ENCODE measurements at places on chromosomes 2 and 18.

DNA sequence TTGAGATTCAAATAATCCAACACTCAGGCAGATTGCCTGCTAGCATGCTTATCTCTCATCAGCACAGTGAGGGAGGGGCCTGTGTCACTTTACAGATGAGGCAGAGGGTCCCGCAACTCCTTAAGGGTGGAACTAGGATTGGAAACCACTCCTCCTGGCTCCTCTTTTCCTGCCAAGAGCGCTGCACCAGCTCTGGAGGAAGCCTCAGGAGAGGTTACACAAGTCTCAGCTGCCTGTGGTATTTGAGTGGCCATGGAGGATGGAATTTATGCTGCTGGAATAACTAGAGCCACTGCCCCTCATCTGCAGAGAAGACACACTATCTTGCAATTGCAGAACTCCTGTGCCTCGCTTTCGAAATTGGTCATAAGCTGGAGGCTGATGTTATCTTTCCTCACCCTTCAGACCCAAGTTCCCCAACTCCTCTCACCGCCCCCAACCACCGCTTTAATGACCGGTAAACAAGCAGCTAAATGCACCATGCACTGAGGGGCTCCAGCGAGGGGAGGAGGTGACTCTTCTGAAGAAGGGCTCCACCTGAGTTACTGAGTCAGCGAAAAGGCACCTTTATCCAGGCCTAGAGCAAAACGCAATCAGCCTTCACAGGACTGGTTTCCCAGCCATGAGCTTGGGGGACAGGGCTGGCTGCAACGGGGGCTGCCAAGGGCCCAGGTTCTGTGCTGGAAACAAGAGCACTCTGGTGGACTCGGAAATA, 245.8 kb downstream of the SOX11 start:
- DNase-seq = no peak

DNA sequence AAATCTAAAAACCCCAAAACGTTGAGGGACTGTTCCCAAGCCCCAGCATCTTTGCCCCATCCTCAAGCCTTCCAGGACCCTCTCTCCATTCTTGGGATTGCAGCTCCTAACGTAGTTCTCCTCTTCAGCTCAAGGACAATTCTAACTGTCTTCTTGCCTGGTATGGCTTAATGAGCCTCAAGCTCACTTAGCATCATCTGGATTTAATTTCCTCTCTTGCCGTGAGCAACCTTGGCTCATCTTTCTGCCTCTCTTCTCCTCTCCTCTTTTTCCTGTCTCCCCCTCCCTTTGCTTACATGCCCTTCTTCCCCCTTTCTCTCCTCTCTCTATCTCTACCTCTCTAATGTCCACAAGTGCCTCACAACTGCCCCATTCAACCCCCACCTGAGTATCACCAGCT, 44.2 kb downstream of the TACR1 start:
- no peak for DNase-seq

GRCh38 chr2:188813857-188814256, 160.3 kb upstream of the COL3A1 start:
- no peak for DNase-seq

DNA sequence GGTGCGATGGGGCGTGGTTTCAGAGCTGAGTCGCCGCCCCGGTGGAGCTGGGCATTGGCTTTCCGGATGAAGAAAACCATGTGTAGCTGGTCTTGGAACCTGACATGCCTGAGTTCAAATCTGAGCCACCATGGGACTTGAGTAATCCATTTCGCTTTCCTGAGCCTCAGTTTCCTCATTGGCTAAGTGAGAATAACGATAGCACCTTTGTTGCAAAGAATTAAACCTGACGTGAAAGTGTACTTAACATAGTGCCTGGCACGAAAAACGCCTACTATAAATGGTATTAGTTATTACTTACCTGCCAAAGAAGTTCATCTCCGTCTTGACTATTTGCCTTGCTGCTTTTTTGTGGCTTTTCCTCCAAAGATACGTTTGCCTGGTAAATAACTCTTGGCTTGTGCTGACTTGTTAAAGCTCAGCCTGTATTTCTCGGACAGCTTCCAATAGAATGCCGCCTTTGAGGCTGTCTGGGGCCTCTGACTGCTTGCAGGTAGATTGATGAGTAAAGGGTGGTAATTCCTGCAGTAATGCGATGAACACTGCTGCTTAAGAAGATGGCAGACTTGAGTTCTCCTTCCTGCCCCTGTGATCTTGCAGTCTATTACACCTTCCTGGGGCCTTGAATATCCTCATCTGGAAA, 1.3 kb downstream of the CDCA7 start:
- no peak for DNase-seq

GRCh38 chr2:76687923-76688322, 834.3 kb downstream of the LRRTM4 start:
- DNase-seq = no peak

- DNase-seq = no peak
These were observed 2.7 kb upstream of the TNS1 start for GRCh38 chr2:218005486-218005885.

DNA sequence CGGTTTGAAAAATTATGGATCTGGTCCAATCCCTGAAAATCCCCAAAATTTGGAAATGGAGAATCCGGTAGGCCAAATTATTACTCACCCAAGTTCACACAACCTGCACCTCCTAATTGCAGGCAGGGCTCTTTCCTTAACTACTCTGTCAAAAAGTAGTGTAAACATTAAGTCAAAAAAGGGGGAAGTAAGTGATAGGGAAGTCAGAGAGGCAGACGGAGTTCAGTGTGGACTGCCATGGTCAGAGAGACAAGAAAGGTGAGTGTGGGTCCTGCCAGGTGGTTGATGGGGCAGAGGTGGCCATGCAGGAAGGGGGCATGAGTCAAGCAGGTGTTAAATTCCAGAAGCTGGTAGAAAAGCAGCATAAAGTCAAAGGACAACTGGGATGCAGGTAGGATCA, 104.7 kb upstream of the STPG4 start:
- no peak for DNase-seq

DNA sequence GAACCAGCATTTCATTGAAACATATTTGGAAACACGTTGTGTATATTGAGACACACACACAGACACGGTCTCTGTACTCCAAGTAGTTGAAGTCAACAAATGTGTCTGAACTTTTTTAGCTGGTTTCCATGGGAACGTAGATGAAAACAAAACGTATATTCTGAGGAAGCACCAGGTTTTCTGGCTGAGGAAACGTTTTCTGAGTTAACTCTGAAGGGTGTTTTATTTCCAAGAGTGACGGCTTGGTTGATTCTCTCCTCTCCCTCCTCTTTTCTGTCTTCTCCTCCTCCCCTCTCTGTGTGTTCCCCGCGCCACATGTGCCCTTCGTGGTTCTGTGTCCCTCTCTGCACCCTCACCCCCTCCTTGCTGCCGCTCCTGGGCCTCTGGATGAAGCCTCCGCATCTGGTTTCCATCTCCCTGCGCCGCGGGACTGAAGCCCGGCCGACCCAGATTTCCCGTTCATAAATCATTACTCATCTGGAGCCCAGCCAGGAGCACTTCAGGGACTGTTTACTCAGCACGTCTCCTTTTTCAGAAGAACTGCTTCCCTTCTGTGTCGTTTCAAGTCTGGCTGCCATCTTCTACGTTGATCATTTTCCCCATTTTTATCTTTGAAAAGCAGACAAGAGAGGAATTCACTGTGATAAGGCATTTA, 122.7 kb downstream of the COL6A3 start:
- DNase-seq = peak; percentile 15

GRCh38 chr2:12284487-12284886, 432.2 kb upstream of the TRIB2 start:
- DNase-seq = no peak

DNA sequence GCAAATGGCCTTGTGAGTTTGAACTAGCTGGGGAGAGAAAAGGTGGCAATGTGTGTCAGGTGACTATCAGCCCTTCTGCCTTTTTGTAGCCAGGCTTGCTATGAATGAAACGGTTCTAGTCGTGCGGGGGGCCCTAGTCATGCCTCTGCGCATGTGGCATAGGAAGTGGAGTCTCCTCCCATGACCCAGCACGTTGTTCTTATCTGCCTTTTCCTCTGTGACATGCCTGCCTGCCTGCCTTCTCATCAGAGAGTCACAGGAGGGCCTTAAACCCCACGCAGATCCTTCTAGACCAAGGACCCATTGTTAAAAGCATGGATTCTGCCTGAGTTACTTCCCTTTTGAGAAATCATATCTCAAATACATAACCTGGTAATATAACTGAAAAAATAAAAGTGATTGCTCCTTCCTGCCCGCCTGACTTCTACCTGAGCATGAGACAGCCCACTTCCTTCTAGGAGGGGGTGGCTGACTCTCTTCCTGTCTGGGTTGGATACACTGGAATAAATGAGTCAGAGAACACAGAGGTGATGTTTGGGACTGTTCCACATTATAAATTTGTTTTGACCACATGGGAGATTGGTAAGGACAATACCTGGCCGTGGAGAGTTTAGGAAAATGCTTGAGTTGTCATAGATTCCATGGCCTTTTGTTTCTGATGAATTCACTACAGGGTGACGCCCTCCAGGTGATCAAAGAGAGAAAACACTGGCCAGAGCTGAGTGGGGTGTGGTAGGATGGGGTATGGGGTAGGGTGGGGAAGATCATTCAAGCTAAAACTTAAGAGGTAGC, 49.8 kb downstream of the FBLN7 start:
- DNase-seq = peak; percentile 83

GRCh38 chr2:28389399-28390240, 3.0 kb upstream of the FOSL2 start:
- DNase-seq = no peak

- no peak for DNase-seq
These were observed 327.6 kb downstream of the NCKAP5 start for GRCh38 chr2:133240491-133241223.

DNA sequence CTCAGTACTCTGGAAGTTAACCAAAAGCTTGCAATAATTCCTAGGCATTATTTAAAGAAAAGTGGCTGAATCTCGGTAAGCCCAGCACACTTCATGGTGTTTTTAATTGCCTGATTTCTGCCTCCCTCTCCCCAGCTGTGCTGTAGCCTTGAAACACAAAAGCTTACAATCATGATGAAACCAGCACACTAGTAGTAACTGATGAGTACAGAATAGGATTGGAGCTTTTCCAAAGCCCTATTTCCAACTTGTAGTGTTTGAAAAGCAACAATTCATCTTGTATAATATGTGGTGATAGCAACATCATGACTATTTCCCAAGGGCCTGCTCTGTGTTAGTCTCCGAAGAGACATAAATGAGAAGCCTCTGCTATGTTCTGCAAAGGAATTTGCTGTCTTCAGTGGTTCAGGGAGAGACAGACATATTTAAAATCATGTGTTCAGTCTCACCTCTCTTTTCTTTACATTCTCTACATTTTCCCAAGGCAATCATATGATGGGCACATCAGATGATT, 1015.0 kb downstream of the BCL11A start:
- no peak for DNase-seq

- no peak for DNase-seq
These were observed 136.8 kb upstream of the ARL4C start for GRCh38 chr2:234633581-234634230.

- no peak for DNase-seq
These were observed 87.2 kb upstream of the STON1 start for GRCh38 chr2:48442610-48443360.

GRCh38 chr18:67104700-67105284, 411.7 kb downstream of the DSEL start:
- peak; percentile 17 for DNase-seq

DNA sequence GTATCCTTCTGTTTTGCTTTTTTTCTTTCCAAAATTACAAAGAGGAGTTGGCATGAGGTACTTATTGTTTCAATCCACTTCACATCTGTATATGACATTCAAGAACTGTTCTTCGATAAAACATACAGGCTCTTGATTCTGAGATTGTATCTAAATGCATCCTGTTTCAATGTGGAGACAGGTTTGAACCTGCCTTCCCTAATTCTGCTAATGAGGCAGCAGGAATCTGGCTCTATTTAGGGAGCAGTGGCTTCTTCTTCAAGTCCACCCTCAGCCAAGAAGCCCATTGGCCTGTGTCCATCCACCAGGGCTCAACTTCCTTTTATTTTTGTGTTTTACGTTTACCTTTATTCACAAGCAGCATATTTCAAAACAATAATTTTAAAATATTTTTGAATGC, 84.8 kb upstream of the PIK3C3 start:
- DNase-seq = no peak

- peak; percentile 49 for DNase-seq
These were observed 5.4 kb upstream of the SATB2 start for GRCh38 chr2:199462956-199463692.

DNA sequence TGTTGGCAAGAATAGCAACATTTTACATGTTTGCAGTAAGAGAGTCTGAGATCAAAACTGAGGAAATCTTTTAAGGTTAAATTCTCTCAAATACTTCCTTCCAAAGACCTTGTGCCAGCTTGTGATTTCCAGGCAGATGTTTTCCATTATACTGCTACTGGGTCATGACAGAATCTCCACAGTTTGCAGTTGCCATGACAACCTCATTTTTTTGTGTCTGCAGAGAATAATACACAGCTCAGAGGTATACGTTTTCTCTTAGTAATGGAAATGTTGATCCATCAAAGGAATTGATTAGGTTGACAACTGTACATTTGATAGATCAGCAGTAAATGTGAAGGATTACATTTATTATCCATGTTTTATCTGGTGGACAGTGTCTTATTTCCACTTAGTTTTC, 29.1 kb upstream of the CSRNP3 start:
- DNase-seq = no peak

- no peak for DNase-seq
These were observed 27.5 kb downstream of the TFCP2L1 start for GRCh38 chr2:121257480-121257840.

DNA sequence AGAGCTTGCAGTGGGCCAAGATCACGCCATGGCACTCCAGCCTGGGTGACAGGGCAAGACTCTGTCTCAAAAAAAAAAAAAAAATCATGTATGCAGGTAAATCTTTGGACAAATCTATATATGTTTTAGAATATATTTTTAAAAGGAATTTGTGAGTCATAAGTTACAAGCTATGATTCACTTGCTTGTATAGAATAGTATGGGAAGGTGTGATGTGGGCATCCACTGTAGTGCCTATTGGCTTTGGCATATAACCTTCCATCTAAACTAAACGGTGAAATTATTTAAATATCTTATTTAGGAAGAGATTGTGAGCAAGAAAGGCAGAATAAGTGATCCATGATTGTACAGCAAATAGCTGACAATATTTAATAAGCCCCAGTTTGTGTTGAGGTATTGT, 261.1 kb downstream of the GALNT13 start:
- no peak for DNase-seq
